ENCODE measurements at places on chromosomes 2 and 18. TPM values are rescaled to one million over a fixed set of nuclear protein-coding genes. Genes with fewer than 3 reads are reported as not detected.
A peak's percentile ranks its signal among the peaks of the same experiment; 100 is the strongest.

- DNase-seq = no peak
Measured at GRCh38 chr2:231720987-231721966, 13.0 kb downstream of the PTMA start.

- no peak for DNase-seq
Measured at GRCh38 chr2:647003-647560, 30.1 kb downstream of the TMEM18 start.

DNA sequence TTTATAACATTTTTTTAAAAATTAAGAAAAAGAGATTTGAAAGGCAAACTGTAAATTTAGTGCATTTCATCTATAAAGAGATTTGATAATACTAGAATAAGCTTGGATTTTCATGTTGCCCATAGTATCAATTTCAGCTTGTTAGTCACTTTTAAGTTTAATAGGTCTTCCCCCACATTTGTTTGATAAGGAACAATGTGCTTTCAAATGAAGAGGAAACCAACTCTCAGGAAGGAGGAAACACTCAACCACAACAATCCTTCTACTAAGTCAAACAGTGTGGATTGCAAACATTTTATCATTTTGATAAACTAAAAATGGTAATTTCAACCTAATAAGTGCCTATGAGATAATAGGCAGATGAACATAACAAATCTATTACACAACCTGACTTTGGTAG, 397.1 kb upstream of the CDH20 start:
- no peak for DNase-seq

- DNase-seq = peak; percentile 10
Measured at GRCh38 chr2:13056259-13056843, 339.6 kb downstream of the TRIB2 start.

GRCh38 chr2:85888020-85888683, 638 bp downstream of the ST3GAL5 start:
- no peak for DNase-seq

DNA sequence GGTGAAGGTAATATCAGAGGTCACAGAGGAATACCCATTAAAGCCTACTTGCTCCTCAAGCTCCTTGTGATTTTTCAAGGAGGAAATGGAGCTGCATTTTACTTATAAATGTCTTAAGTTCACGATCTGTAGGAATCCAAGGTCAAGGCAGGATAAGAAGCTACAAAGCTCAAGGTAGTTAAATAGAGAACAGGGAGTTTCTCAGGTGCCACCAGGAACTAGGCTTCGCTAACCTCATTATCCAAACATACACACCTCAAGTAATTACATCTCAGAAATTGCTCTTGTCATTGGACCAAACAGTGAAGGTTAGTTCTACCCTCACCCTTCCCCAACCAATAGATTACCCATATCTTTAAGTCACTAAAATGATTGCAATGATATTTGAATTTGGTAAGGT, 317.4 kb upstream of the HNRNPA3 start:
- no peak for DNase-seq

- no peak for DNase-seq
Measured at GRCh38 chr18:62928326-62928725, 213.0 kb downstream of the PHLPP1 start.

DNA sequence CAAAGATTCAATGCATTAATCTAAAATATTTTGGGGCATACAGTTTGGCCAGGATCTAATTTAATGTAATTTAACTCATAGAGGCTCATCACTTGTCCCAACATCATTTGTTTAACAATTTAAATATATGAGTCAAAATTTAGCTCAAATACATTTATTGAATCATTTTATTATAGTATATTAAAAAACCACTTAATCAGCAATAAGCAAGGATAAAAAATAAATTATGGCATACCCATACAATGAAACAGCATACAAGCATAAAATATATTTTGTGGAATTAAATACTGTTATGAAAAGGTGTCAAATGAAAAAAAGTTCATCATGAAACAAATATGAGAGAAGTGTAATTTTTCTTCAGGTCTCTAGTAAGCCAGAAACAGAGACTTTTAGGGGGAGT, 34.9 kb downstream of the LRPPRC start:
- no peak for DNase-seq

Gene KLHL30
- total RNA-seq = 6.3 TPM

Gene POTEJ
- total RNA-seq = not detected

Gene LIPG
- 3.7 TPM for total RNA-seq

Gene KRTCAP3
- total RNA-seq = not detected

Data from A172 (cell line).